ENCODE measurements at places on chromosomes 2 and 18.

GRCh38 chr2:197799068-197799467, 5.3 kb upstream of the PLCL1 start:
- DNase-seq = no peak

- no peak for DNase-seq
Observed at GRCh38 chr2:179764710-179765109, 96.7 kb downstream of the ZNF385B start.

- DNase-seq = no peak
Observed at GRCh38 chr2:36902385-36903120, 63.8 kb downstream of the STRN start.

GRCh38 chr18:66616523-66616983, 12.7 kb upstream of the CDH19 start:
- no peak for DNase-seq

DNA sequence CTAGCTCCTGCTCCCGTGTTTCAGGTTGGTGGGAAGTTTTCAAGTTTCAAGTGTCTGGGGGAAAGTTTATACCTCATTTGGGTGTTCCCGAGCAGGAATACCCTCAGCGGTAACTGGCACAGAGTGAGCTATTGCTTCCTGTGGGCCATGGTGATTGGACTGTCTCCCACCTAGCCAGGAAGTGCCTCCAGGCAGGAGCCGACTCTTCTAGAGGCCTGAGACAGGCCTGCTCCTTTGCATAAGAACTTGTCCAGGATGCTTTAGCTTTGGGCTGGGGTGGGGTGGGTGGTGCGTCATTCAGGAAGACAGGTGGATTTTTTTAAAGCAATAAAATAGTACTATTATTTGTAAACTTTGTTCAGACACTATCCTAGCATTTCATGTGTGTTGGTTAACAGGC, 23.5 kb upstream of the DNMT3A start:
- no peak for DNase-seq

DNA sequence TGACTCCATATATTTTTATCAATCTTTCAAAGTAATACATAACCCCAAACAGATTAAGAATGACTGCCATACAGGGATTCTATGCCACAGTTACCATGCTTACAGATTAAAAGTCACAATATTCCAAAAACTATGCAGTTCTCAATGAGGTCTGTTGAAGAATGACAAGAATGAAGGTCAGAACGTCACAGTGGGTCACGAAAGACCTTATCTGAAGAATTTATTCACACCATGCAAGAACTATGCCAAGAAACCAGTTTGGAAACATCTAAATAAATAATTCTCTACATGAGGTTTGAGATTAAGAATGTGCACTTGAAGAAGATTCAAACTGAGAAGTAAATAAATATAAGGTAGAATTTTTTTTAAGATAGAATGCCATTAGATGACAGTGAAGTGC, 253.3 kb downstream of the EXOC6B start:
- DNase-seq = no peak

DNA sequence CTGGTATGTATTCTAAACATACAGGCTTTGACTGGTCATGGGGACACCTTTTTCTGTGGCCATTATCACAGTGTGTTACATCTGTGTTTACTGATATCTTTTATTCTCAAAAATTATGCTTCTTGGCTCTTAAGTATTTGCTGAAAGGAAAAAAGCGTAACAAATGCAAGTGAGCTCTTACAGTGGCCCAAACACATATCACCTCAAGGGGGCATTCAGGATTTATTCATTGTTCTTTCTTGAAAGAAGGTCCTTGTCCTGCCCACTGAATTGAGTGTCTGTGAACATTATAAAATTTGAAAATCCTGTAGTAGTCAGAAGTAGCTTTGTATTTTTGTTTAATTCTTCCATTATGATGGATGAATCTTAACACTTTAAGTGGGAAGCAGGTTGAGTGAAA, 454.5 kb downstream of the XIRP2 start:
- no peak for DNase-seq

DNA sequence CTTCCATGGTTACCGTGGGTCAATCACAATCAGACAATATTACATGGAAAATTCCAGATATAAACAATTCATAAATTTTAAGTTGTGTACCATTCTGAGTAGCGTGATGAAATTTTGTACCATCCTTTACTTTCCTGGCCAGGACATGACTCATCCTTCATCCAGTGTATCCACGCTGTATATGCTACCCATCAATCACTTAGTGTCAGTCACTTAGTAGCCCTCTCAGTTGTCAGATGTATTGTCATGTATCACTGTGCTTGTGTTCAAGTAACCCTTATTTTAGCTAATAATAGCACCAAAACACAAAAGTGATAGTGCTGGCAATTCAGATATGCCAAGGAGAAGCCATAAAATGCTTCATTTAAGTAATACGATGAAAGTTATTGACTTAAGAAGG, 282.6 kb downstream of the CPS1 start:
- no peak for DNase-seq

- peak; percentile 49 for DNase-seq
Observed at GRCh38 chr2:109545828-109546713, 67.7 kb downstream of the SEPTIN10 start.

DNA sequence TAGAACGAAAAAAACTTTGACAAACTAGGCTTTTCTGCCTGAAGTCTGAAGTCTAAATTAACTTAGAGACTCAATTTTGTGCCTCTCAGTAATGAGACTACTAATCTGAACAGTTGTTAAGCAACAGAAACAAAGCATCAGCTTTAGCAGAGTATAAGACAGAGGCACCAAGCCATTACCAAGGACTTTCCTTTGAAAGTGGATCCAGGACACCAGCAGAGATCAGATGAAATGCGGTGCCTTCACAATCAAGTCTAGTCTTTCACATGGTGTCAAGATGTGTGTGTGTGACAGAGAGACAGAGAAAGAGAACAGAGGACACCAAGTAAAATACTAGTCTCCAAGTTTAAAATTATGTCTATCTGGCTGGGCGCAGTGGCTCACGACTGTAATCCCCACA, 1502.9 kb downstream of the LRP1B start:
- DNase-seq = no peak

GRCh38 chr2:122389694-122390093, 634.2 kb downstream of the TSN start:
- DNase-seq = no peak

- DNase-seq = peak; percentile 11
Observed at GRCh38 chr2:39124746-39125057, 3.9 kb upstream of the SOS1 start.

- DNase-seq = no peak
Observed at GRCh38 chr2:197071790-197072436, 145.4 kb upstream of the PGAP1 start.

DNA sequence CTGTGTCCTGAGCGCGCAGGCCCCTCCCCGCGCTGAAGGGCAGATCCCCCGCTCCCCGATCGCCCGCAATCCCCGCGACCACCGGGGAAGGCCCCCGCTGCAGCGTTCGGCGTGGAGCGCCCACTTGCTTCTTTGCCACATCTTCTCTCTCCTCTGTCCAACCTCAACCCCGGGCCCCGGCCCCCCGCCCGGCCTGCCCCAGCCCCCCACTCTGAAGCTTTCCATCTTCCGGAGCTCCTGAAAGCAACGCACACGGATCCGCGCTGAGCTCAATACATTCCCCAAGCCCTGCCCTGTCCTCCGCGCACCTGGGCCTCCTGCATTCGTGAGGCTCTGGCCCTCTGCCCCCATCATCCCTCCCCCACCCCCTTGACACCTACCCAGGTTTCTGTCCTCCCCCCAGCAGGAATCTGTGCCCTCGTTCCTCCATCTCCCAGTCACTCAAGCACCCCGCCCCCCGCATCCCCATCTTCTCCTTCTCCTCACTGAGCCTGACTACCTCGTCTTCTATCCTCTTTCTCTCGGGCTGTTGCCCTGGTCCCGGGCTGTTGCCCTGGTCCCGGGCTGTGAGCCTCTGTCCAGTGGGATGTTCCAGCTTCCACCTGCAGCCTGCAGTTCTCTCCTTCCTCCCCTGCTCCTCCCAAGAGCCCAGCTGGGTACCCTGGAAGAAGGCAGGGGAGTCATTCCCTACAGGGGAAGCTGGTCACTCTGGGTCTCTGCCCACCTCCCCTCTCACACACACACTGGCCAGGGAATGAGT, 7.8 kb downstream of the SPEG start:
- DNase-seq = no peak

- no peak for DNase-seq
Observed at GRCh38 chr18:70059684-70060083, 112.0 kb upstream of the CD226 start.

DNA sequence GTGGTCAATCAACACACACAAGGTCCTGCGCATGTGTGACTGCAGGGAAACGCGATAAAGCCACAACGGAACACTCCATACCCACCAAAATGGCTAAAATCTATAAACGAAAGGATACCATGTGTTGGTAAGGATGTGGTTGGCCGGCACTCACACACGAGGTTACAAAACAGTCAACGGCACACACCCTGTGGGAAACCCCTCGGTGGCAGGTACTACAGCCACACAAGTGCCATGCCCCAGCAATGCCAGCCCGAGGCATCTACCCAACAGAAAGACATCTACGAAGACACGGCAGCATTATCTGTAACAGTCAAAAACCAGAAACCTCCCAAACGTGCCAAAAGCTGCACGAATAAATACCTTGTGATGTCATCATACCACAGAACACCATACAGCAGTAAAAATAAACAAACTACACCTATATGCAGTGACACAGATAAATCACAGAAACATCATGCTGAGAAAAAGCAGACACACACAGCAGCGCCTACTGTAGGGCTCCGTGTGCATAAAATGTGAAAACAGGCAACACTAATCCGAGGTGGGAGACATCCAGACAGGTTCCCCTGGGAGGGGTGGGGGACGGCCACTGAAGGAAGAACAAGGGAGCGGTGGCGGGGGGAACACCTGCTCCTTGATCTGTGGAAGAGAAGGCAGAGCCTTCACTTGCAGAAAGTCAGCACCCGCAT, 36.7 kb downstream of the HDAC4 start:
- no peak for DNase-seq

DNA sequence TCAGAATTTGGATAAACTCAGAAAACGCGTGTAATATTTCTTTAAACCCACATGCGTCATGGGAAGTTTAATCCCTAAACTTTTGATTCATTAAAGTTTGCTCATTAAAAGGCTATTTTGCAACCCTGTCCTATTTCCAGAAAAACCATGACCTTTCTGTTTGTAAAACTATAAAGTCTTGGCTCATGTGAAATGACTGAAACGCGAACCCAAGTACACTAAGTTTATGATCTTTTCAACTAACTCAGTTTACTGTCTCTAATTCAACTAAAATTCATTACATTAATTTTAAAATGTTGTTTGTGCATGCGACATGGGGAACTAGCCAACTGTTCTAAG, 3.9 kb upstream of the RPL31 start:
- no peak for DNase-seq

Measured in stimulated activated CD8-positive, alpha-beta memory T cell treated with anti-CD3 and anti-CD28 coated beads, Interleukin-4, amount 100 ng/mL, for 24 hours (primary cell).